Hematopoietic multipotent progenitor cell treated with erythropoietin and hydrocortisone succinate and interleukin-3 and kit ligand, for 4 days (in vitro differentiated cells): ENCODE measurements at places on chromosomes 6 and 20.

DNA sequence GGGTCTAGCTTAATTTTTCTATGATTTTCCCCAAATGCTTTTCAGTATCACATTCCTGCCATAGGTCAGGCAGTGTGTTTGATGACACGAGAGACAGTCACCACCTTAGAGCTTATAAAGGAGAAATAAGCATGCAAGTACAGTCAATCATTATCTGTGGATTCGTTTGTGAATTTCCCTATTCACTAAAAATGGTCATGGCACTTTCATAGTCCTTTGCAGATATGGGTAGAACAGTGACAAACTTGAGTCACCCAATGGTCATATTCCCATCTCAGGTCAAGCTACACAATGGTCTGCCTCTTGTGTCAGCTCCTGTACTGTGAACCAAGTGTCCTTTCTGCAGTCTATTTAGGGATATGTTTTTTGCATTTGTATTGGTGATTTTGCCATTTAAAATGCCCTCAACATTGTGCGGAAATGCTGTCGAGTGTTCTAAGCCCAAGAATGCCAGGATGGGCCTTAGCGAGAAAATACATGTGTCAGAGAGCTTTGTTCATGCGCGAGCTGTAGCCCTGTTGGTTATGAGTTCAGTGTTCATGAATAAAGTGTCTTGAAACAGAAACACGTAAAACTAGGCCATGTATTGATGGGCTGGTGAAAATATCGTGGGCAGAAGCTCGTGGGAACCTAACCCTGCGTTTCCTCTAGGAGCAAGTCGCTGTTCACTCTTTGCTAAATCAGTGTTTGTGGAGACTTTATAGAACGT is 19.8 kb downstream of the SUMO4 start:
- DNase-seq = no peak

DNA sequence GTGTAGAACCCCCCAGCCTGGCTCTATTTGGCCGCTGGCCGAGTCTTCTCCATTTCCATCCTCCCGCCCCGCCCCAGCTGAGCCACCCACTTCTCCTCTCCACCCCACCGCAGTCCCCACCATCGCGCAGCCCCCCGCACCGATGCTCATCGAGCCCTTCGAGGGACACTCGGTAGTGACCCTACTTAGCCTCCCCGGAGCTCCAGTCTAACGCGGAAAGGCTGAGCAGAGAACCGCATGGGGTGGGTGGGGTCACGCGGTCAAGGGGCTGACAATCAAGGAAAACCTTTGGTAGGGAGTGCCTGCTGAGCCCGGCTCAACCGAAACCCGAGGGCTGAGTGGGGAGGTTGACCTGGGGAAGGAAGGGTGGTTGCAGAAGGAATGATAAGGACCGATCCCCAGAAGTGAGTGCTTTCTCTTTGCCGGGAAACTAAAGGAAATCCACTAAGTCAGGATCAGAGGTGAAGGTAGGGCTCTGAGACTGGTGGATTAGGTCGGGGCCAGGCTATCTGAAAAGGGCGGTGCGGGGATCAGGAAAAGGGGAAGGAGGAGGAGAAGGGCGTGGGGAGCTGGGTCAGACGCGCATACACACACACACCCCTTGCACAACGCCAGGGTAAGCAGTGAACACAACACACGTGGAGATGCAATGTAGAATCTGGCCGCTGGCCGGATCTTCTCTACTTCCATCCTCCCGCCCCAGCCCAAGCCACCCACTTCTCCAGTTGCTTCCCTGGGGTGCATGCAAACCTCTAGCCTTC is 49.8 kb downstream of the CPXM1 start:
- peak; percentile 78 for DNase-seq

GRCh38 chr20:20603339-20603990 is 109.0 kb downstream of the RALGAPA2 start:
- no peak for DNase-seq

- DNase-seq = no peak
Measured at GRCh38 chr20:57457243-57458095, 66.3 kb downstream of the RBM38 start.

- DNase-seq = no peak
Measured at GRCh38 chr6:47690791-47691190, 7.6 kb upstream of the ADGRF4 start.

DNA sequence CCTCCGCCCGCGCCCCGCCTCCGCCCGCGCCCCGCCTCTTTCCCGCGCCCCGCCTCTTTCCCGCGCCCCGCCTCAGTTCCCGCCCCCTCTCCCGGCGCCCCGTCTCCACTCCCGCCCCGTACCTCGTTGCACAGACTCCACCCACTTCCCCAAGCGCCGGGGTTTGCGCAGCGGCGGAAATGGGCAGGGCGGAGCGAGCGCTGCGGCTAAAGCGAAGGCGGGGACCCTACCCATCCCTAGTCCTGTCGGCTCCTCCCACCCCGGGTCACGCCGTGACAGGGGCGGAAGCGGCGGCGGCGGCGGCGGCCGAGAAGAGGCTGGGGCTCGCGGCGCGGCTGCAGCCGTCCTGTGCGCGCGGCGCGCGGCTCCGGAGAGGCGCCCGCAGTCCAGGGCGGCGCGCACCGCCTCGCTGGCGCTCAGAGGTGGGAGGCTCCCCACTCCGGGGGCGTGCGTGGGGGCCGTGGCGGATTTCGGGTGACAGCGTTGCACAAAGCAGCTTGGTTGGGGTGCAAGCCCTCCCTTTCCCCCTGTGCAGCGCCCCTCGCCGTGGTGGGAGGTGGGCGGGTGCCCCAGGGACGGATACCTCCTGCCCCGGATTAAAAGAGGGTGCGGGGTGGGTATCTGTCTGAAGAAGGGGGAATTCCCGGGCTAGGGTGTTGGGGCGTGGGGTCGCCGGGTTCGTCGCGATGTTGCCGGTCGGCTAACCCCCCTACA is at the start of gene KDM1B:
Gene KDM1B, plus strand, starts transcription at position 273 of the 714 bp plus-strand sequence. CDS start 4,474 bp downstream, outside the sequence.
- DNase-seq = peak; percentile 99

DNA sequence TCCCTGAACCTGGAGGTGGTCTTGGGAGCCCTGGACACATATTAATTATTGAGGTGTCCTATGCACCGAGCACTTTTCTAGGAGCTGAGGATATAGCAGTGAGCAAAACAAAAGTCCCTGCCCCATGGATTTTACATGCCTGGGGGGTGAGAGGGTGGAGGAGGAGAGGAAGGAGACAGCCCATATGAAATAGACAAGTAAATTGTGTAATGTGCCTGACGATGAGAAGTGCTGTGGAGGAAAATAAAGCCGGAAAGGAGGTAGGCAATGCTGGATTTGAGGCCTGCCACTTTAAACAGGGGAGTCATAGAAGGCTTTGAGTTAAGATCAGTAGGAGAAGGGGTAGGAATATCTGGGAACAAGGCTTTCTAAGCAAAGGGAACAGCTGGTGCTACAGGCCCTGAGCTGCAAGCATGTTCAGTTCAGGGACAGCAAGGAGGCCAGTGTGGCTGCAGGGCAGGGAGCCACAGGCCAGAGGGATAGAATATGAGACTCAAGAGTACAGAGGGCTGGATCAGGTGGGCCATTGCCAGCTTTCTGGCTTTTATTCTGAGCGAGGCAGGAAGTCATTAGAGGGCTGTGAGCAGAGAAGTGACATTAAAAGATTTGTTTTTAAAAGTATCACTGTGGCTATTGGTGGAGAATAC is 19.1 kb upstream of the MYLIP start:
- no peak for DNase-seq

GRCh38 chr6:46901882-46902314 is 19.8 kb downstream of the ADGRF5 start:
- DNase-seq = no peak

GRCh38 chr6:41900861-41901260 is 5.7 kb upstream of the USP49 start:
- peak; percentile 25 for DNase-seq

DNA sequence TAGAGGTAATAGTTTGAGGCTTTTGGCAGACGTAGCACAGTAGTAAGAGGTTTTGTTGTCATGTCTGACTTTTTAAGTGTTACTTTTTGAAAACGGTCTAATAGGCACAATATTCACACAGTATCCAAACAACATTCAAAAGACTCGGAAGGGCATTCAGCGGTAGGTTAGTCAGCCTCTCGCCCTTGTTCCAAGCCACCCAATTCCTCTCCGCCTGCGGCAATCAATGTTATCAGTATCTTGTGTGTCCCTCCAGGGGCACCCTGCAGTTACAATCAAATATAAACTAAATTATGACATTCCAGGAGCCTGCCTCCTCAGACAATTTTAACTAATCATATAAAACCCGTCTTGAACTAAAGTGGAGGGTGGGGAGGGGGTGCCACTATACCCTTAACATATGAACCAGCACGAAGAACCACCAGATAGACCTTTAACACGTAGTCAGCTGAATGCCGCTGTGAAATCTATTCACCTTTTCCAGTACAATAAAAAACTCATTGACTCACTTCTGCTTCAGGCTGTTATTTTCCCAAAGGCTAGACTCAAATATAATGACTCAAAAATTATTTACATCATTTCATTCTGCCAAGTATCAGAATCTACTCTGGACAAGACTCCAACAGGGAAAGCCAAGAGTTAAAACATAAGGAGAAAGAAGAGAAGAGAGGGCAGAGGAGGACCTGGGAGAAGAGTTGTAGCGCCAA is 1.6 kb downstream of the TENT5A start:
- peak; percentile 60 for DNase-seq

GRCh38 chr6:125022391-125022989 is 60.3 kb downstream of the RNF217 start:
- DNase-seq = peak; percentile 58

DNA sequence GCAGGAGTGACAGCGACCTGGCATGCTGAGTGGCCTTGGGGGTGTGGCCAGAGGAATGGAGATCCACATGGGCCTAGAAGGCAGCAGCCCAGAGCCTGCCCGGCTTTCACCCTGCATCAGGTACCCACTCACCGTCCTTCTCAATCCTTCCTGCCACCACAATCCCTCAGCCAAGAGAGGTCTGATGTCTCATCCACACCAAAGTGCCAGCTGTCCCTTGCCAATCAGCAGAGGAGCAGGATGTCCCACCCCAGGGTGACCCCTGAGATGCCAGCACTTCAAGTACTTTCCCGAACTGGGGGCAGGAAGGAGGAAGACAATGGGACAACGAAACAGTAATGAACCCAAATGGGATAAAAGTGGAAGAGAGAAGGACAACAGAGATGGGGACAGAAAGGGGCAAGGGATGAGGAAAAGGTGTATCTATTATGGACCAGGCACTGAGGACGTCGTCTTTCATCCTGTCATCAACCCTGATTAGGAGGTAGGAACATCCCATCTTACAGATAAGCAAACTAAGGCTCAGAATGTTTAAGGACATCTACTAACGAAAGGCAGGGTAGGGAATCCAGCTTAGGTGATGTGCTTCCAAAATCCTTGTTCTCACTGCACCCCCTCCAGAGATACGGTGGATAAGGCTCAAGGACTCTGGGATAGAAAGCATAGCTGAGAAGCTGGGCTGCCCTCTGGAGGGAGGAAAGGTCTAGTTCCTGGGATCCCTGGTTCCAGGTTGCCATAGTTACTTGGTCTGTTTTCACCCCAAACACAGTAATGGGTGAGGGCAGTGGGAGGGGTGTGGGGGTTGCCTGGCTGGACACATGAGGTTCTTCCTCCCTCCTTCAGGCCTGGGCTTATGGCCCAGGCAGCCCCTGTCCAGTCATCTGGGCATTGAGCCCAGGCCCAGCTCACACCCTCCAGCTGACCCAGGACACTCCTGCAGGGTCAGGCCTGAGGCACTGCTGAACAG is 4.5 kb upstream of the TNXB start:
- no peak for DNase-seq

- no peak for DNase-seq
Measured at GRCh38 chr20:18005990-18006364, 37.2 kb downstream of the MGME1 start.

DNA sequence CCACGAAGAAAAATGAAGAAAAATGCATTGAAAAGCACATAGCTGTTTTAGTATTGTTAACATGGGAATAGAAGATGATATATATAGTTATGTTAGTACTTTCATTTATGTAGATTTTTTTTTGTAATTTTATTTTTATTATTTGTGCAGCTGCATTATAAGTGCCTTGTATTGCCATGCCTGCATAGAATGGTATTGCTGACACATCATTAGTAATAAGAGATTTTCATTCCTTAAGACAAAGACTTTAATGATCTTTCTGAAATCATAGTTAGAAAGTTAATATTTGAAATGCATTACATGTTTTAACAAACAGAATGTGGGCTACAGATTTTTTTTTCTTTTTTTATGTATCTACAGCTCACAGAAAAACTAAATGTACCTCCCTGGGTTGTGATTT is 506.5 kb downstream of the NKAIN2 start:
- DNase-seq = no peak
